ENCODE measurements at places on chromosomes 3 and 15. TPM values are rescaled to one million over a fixed set of nuclear protein-coding genes. Genes with fewer than 3 reads are reported as not detected.

GRCh38 chr3:108175352-108175751 lies 46.9 kb downstream of the IFT57 start:
- no peak for DNase-seq
- H3K27me3 ChIP-seq = no peaks in the 10 kb centered on the region
- H3K4me1 ChIP-seq = no peaks in the 10 kb centered on the region
- no peak overlapping the region for H3K4me3 ChIP-seq

DNA sequence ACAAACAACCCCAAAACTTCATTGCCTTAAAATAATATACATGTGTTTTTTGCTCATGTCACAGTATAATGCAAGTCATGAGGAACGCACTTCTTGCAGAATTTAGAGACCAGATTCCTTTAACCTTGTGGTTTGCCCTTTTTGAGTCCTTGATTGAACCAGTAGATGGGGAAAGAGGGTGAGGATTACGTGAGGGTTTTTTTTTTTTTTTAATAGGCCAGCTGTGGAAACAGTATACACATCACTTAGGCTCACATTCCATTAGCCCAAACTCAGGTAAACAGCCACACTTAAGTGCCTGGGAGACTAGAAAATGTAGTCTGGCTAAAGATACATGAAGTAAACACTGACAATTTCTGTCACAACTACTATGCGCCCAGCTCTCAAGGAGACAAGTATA lies 114.9 kb upstream of the MLF1 start:
- H3K4me3 ChIP-seq = no peak overlapping the region
- H3K4me1 ChIP-seq = no peaks in the 10 kb centered on the region
- no peaks in the 10 kb centered on the region for H3K36me3 ChIP-seq
- no peak overlapping the region for H3K27ac ChIP-seq
- no peak for DNase-seq
- H3K27me3 ChIP-seq = no peaks in the 10 kb centered on the region

GRCh38 chr3:79236496-79236895 lies 531.3 kb downstream of the ROBO1 start:
- no peak overlapping the region for H3K4me3 ChIP-seq
- no peaks in the 10 kb centered on the region for H3K4me1 ChIP-seq
- no peaks in the 10 kb centered on the region for H3K36me3 ChIP-seq
- no peaks in the 10 kb centered on the region for H3K27me3 ChIP-seq
- no peak for DNase-seq

- H3K4me3 ChIP-seq = no peak overlapping the region
- H3K4me1 ChIP-seq = peaks cover 5% of the 10 kb centered on the region
- no peaks in the 10 kb centered on the region for H3K27me3 ChIP-seq
Measured at GRCh38 chr3:32176989-32177701, 61.3 kb upstream of the CMTM8 start.

DNA sequence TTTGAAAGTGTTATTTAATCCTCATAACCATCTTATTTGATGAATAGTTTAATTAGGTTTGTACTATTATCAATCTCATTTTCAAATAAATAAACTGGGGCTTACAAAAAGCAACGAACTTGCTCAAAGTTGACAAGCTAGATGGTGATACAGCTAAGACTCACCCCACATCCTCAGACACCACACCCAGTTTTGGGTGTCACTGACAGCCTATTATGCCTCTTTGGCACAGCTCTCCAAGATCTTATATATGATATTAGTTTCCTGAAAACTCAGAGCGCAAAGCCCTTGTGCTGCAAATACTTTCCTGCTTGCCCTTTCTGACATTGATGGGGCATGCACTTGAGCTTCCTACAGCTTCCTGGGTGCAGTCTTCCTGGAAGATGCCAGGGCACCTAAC lies 223.4 kb upstream of the GADL1 start:
- H3K27ac ChIP-seq = no peak overlapping the region
- no peaks in the 10 kb centered on the region for H3K4me1 ChIP-seq
- H3K36me3 ChIP-seq = no peaks in the 10 kb centered on the region

GRCh38 chr3:12758025-12758781 lies 856 bp downstream of the TMEM40 start:
- DNase-seq = no peak
- H3K27me3 ChIP-seq = no peaks in the 10 kb centered on the region
- no peaks in the 10 kb centered on the region for H3K36me3 ChIP-seq
- no peaks in the 10 kb centered on the region for H3K4me1 ChIP-seq

DNA sequence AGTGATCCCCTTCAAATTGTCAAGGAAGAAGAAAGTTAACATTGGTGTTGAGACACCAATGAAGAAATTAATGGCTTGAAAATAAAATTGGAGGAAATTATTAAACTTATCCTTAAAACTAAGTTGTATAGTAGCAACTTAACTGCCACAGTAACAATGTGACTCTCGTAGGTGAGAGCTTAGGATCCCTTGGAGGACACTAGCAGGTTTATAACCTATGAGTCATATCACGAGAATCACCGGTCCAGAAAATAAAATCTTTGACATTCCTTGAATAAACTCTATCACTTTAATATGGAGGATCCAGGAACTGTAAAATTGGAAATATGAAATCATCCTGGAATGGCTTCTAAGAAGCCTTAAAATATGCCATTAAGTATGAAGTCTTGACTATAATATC lies 2.1 kb downstream of the GHSR start:
- H3K4me3 ChIP-seq = no peak overlapping the region
- peaks cover 25% of the 10 kb centered on the region for H3K27me3 ChIP-seq
- peaks cover 20% of the 10 kb centered on the region for H3K4me1 ChIP-seq
- no peak for DNase-seq

DNA sequence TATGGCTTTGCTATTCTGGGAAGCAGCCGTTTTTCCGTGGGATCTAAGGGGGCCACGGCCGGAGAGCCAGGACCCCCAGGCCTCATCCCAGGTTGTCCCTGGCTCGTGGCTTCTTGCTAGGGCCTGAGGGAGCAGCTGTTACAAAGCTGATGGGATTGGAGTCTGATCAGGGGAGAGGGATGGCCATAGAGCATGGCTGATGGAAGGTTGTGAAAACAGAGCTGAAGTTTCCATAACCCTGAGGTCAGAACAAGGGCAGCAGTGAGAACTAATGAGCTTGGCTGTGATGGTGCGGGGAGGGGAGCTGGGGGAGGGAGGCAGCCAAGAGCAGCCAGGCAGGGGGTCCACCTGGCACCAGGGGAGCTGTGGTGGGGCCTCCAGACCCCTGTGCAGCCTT lies 63.0 kb downstream of the LINGO1 start:
- H3K36me3 ChIP-seq = no peaks in the 10 kb centered on the region
- DNase-seq = no peak
- no peaks in the 10 kb centered on the region for H3K27me3 ChIP-seq
- H3K4me1 ChIP-seq = no peaks in the 10 kb centered on the region
- no peak overlapping the region for H3K27ac ChIP-seq

DNA sequence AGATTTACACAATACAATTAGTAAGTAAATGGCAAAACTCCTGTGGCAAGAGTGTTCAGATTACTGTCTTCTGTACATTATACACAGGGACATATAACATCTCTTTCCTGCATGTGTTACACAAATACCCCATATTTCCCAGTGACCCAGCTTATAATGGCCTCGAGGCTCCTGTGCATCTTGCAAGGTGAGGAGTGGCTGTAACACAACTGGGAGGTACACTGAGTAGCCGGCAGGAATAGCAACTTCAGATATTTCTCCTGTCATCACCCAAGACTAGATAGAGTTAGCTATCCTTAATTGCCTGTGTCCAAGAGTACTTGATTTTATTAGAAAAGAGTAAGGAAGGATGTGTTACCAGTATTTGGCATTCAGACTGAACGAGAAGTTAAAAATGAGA lies 5.6 kb downstream of the GMPS start:
- H3K27me3 ChIP-seq = no peaks in the 10 kb centered on the region
- no peak overlapping the region for H3K27ac ChIP-seq
- H3K4me1 ChIP-seq = peaks cover 31% of the 10 kb centered on the region
- no peak overlapping the region for H3K4me3 ChIP-seq
- H3K36me3 ChIP-seq = no peaks in the 10 kb centered on the region

SLITRK3 gene
- total RNA-seq = not detected

STX19 gene
- total RNA-seq = not detected

RNF111 gene
- total RNA-seq = 26.9 TPM
